ENCODE measurements at places on chromosomes 7 and 10.

GRCh38 chr10:24884316-24884715, 68.1 kb downstream of the PRTFDC1 start:
- no peak for DNase-seq

- no peak for DNase-seq
These were observed 150.9 kb upstream of the COBL start for GRCh38 chr7:51467384-51468017.

GRCh38 chr7:101635484-101635883, 6.4 kb upstream of the MYL10 start:
- no peak for DNase-seq

- no peak for DNase-seq
These were observed 28.6 kb downstream of the KAT6B start for GRCh38 chr10:74855027-74855426.

GRCh38 chr10:5590816-5591215, 66.1 kb downstream of the CALML3 start:
- DNase-seq = no peak

DNA sequence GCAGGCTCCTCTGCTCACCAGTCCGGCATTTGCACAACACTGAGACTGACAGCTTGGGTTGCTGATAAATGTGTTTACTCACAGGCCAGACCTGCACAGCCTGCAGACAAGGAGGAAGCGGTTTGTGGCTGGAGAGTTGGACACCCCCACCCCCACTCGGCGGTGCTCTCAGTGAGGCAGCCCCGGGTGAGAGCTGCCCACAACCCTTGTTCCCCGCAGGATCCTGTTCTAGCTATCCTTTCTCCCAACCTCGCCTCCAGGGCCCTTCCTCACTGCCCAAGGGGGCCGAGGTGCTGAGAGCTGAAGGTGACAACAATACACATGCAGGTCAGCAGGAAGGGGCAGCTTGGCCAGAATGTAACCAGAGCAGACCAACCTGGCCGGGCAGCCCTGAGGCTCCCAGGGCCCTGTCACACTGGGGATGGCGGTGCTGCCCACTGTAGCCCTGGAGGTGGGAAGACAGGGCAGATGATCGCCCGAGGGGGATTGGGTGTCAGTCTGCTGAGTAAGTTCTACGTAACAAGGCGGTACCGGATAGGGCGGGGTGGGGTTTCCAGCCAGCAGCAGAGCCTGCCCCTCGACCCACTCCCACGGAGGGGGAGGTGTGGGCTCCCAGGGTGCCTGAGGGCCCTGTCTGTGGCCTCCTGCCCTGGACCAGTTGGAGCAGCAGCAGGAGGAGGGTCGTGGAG, 2.1 kb upstream of the ADAM8 start:
- DNase-seq = no peak

DNA sequence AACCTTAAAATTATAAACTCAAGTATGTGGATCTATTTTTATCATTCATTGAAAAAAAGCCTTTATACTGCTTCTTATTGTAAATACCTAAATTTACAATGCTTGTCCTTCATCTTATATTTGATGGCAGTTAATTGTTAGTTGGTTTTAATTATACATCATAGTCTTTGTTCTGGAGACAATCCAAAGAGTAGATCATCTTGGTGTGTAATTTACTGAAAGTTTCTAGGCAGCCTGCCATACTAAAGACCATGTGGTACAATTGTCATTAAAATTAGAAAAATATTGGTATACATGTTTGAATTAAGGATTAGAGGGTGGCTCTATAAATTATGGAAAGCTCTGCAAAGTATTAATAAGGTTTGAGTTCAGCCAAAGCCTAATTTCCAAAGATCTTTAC, 231.4 kb downstream of the KCND2 start:
- no peak for DNase-seq

DNA sequence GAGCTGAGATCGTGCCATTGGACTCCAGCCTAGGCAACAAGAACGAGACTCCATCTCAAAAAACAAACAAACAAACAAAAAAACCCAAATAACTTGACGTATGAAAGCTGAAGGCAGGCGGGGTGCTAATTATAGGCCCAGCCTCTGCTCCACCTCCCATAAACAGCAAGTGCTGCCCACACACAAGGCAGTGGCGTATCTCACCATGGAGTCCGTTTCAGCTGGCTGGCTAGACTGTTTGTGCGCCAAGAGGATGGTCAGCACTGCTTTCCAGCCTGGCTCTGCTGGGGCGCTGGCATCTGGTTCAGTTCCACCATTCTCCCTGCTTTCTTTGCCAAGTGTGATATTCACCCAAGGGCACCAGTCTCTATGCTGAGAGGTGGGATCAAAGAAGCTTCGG, 29.1 kb downstream of the ZC3HC1 start:
- DNase-seq = no peak

- peak; percentile 4 for DNase-seq
These were observed 3.2 kb downstream of the HPSE2 start for GRCh38 chr10:99232360-99232999.

DNA sequence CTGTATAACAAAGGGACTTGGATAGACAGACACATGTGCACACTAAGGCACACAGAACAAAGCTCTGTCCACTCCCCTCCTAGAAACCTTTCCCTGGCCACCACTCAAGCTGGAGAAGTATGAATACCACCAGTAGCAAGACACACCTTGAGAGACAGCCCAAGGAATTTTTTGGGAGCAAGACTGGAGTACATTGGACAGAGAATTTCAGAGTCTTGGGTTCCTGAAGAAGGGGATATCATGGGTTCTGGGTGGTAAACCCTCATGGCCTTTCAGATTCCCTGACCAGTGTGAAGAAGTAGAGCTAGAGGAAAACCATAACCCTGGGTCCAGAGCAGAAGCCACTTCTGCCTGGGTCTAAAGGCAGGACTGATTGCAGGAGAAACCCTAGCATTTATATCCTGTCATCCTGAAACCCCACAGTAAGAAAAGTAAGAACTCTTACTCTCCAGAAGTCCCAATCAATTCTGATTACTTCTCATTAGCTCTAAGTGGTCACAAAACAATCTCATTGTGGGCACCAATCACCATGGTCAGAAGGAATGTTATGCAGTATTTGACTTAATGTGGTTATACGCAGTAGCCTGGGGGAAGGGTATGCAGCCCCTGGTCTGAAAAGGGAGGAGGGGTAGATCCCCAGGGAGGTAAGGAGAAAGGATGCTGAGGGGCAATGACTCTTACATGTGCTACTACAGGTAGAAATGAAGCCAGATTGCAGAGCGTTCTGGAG, 20.4 kb upstream of the MACC1 start:
- no peak for DNase-seq

Data from NCI-H345 (cell line).